Activated naive CD4-positive, alpha-beta T cell treated with Interleukin-2 at 50 U/mL for 16 hours (primary cell): ENCODE measurements at places on chromosomes 3 and 15.

GRCh38 chr3:20422391-20422790, 236.4 kb upstream of the SGO1 start:
- DNase-seq, result no peak

- no peak for DNase-seq
Measured at GRCh38 chr3:134952371-134952770, 157.3 kb downstream of the EPHB1 start.

GRCh38 chr3:131142580-131142979, 115.9 kb downstream of the NEK11 start:
- DNase-seq, result no peak

GRCh38 chr3:69893274-69893673, 106.3 kb upstream of the SAMMSON start:
- DNase-seq, result no peak

- DNase-seq, result no peak
Measured at GRCh38 chr3:126530171-126531050, 6.5 kb downstream of the CHST13 start.

- no peak for DNase-seq
Measured at GRCh38 chr3:61612211-61613194, 51.1 kb downstream of the PTPRG start.

GRCh38 chr3:119173325-119173724, at the start of gene UPK1B:
TSS of gene UPK1B (plus strand) at chr3:119173598. CDS start at chr3:119186742, 13,144 bp downstream.
- no peak for DNase-seq

DNA sequence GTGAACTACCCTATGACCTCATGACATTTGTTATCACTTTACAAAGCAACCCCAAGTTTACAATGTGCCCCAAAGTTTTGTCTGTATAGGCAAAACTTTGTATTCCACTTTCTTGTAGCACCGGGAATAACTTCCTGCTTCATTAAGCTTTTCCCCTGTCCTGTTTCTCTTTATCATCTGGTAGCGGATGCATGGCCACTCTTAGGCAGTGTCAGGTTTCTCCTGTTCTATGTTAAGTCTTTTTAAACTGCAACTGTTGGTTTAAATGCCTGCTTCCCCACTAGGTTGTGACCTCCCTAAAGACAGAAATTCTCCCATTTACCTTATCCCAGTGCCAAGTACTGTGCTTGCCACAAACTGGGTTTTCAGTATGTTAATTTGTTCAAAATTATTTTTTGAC, 433.6 kb upstream of the DPH6 start:
- DNase-seq, result no peak

DNA sequence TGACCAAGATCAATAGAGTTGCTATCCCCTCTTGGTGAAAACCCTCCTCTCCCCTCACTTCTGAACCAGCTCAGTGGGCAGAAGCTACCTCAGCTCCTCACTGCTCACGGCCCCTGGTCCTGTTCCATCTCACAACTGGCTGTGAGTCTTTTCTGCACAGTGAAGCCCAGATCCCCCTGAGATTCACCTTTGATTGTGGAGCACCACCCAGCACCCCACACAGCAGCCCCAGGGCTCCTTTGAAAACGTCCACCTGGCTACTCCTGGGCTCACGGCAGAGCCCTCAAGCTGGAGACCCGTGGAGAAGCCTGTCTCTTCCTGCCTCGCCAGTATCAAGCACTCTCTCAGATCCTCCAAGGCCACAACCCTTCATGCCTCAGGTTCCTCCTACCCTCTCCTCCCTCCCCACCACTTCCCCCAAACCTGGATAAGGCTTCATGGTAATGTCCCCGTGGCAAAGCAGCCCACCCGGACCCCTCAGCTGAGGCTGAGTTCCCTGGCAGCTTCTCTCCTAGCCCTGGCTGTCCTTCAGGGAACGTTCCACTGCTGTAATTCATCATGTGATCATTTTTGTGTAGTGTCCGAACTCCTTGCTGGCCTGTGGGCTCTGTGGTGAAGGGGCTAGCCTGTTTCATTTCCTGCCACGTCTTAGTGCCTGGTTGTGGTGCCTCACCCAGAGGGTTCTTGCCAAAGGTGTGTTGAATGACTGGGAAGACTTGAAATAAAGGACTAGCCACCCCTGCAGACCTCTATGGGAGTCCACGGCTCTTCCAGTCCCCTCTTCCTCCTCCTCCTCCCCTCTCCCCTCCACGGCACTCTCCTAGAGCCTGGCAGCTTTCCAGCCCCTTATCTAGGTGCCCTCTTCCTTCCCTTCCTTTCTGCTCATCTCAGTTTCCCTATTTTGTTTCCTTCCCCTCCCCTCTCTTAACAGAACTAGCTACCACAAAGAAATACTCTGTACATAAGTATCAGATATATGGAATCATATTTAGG, 44.5 kb downstream of the KY start:
- DNase-seq, result no peak
